ENCODE measurements at places on chromosomes 16 and 17.
A peak's percentile ranks its signal among the peaks of the same experiment; 100 is the strongest.

DNA sequence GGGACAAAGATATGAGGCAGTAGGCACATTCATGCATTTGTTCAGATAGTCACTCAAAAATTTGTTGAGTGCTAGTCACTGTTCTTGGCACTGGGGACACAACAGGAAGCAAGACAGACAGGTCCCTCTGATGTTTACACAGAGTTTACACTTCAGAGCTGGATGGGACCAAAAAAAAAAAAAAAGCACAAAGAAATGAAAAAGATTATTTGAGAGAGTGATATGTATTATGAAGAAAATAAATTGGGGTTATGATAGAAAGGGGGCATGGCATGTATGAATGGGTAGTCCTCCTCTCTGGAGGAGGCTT is 3.5 kb upstream of the YPEL2 start:
- DNase-seq = no peak

GRCh38 chr16:1084971-1085370 is 11.1 kb downstream of the C1QTNF8 start:
- no peak for DNase-seq

DNA sequence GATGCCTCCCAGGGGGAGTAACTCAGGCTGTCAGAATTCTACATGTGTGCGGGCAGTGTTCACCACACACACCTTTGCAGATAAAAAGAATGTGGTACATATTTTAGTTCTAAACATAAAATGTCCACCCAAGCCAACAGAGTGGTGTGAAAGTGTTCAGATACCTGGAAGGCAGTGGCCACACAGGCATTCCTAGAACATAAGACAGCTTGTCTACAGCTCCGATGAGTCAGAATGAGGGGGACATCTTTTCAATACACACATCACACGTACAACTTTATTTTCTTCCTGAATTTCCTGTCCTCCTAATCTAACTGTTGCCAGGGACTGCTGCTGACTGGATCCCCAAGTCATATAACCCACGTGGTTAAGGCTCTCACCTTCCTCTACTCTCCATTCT is 142.3 kb downstream of the ZFHX3 start:
- DNase-seq = no peak

DNA sequence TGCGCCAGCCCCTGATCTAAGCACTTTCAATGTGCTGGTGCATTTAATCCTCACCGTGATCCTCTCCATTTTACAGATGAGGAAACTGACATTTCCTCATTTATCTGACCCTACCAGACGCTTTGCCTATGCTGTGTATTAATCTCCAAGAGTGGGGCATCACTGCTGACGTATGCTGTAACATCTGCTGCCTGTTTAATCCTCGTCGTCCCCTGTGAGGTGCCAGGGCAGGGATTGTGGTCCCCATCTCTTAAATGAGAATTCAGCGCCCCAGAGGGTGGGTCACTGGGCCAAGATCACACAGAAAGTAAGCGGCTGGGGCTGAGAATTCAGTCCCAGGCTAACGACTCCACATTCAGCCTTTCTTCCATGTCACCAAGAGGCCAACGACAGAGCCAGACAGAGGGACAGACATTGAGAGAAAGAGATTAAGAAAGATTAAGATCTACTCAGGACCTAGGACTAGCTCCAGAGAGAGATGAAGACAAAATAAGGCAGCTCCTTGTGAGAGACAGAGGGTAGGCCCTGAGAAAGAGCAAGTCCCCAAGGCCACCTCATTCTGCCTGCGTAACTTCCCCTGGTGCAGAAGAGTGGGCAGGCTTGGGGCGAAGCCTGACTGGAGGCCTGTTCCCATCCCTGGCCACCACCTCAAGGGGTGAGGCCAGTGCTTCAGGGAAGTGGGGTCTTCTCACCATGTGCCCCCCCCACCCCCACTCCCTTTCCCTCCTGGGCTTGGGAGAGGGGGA is 13.5 kb downstream of the CACNA1G start:
- no peak for DNase-seq

GRCh38 chr16:65751622-65752521 is 614.6 kb upstream of the CDH5 start:
- no peak for DNase-seq

DNA sequence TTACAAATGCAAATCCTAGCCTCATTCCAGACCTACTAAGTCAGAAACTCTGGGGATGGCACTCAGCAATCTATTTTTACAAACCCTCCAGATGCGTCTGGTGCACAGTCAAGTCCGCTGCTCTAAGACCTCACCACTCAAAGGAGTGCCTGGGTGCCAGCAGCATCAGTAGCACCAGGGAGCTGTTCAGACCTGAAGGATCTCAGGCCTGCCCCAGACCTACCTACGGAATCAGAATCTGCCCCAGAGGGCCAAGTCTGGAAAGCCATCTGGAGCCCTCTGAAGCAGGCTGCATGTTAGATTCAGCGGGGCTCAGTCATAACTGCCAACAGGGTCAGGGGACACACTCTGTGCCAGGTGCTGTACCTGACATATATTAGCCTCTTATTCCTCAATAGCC is 17.6 kb downstream of the MEOX1 start:
- DNase-seq = no peak

- peak; percentile 43 for DNase-seq
Observed at GRCh38 chr16:3637371-3637923, 17.0 kb upstream of the DNASE1 start.

DNA sequence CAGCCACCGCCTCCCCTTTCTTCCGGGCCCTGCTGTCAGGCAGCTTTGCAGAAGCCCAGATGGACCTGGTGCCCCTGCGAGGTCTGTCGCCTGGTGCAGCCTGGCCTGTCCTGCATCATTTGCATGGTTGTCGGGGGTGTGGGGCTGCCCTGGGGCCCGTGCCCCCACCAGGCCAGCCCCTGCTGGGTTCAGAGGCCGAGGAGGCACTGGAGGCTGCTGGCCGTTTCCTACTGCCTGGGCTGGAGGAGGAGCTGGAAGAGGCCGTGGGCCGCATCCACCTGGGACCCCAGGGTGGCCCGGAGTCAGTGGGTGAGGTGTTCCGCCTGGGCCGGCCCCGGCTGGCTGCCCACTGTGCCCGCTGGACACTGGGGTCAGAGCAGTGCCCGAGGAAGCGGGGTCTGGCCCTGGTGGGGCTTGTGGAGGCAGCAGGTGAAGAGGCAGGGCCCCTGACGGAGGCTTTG is 5.5 kb upstream of the TGFB1I1 start:
- no peak for DNase-seq

- DNase-seq = no peak
Observed at GRCh38 chr16:11493531-11493929, 93.2 kb downstream of the LITAF start.

DNA sequence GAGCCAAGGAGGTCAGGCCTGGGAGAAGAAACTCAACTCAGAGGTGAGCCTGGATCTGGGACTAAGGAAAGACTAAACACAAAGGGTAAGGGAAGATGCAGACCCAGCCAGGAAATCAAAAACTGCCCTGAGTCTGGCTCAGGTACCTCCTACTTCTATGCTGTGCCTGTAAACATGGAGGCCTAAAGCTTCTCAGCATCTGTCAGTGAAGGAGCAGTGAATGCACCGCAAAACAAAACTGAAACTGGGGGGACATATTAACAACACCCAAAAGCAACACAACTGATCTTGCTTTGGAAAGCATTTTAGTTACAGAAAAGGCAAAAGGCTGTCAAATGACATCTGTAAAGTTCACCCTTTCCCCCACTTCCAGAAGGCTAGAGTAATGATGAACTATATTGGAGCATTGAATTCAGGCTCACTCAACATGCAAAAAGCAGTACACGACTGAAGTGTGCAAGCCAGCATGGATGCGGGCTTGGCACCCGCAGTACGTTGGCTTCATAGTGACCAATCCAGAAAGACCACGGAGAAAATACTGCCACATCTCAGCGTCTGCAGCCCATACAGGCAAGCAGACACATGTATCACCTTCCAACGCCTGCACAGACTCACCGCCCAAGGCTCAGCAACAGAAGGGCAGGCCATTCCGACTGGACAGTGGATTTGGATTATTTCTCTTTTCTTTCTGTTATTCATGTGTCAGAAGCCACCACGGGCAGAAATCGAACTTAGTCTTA is 3.8 kb downstream of the TBC1D16 start:
- no peak for DNase-seq

DNA sequence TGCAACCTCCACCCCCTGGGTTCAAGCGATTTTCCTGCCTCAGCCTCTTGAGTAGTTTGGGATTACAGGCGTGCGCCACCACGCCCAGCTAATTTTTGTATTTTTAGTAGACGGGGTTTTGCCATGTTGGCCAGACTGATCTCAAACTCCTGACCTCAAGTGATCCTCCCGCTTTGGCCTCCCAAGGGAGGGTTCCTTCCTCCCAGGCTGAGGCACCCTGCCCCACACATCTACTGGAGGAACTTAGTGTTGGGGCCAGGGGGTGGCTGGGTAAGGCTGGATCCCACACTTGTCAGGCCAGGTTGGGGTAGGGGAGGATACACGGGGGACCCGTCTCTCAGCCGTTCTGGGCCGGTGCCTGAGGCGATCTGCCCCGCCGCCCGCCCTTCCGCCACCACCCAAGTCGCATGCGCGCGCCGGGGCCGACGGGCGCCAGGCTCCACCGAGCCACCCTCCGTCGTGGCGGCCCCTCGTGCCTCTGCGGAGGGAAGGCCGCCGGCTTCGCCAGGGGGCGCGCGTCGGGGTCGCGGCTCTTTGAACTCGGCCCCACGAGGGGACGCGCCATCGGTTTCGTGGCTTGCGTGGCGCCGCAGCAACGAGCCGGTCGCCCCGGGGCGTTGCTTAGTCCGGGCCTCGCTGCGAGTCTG is 15.9 kb downstream of the GRB7 start:
- peak; percentile 81 for DNase-seq

DNA sequence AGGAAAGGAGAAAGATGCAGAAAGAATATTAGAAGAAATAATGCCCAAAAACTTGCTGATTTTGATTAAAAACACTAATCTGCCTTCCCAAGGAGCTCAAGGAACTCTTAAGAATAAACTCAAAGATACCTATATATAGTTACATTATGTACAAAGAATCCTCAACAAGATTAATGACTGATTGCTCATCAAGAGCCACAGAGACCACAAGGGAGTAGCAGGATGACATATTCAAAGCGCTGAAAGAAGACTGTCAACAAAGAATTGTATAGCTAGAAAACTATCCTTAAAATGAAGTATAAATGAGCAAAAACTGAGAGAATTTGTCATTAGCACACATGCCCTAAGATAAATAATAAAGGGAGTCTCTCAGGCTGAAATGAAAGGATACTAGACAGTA is 6.2 kb downstream of the LPCAT2 start:
- no peak for DNase-seq

DNA sequence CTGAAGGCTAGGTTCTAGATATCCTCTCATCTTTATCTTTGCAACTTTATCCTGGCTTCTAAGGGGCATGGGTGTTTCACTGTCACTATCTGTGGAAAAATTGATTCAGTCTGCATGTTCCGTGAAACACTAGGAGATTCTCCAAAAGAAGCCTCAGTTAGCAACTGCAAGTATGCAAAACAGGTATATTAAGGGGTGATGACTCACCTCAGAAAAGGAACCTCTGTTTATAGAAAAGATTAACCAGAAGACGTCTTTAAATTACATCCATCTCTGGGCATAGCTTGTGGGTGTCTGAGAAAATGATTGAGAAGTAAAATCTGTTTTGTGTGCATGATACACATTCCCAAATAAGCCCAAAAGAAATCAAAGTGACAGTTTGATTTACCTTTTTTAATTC is 353.8 kb upstream of the HSBP1 start:
- peak; percentile 16 for DNase-seq

- DNase-seq = no peak
Observed at GRCh38 chr16:28182183-28182582, 29.6 kb downstream of the XPO6 start.

GRCh38 chr17:83185023-83186002 is 105.9 kb downstream of the METRNL start:
- DNase-seq = no peak

DNA sequence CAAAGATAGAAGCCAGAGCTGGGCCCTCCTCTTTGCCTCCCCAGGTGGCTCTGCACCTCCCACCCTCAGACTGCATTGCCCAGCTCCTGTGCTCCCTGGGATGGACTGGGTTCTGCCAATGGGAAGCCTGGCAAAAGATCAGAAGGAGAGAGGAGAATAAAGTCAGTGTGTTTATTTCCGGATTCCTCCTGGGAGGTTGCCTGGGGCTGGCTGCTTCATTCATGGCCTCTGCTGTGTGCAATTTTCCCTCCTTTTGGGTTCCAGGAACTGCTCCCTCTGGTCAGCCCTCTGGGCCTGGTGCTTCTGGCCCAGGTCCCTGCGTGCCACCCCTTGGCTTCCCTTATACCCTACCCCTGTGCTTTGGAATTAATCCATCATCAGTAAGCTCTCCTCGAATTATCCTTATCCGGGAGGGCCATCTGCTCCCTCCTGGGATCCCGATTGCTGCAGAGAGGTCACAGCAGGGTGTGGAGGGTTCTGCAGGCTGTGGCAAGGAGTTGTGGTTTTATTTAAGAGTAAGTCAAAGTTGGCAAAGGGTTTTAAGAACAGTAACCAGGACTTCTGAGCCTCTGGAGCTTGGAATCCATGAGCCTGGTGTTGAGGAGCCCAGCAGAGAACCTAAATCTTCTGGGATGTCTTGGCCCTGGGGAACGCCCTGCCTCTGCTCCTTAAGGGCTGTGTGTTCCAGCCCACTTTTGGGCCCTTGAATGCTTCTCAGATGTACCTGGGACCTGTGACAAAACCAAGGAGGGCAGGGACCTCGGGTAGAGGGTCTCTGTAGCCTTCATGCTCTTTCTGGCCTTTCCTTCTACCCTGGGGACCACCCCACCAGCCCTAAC is 8.2 kb upstream of the MMP2 start:
- DNase-seq = no peak

- no peak for DNase-seq
Observed at GRCh38 chr16:73202161-73202729, 154.3 kb upstream of the ZFHX3 start.

GRCh38 chr17:76540381-76541300 is 797 bp downstream of the PRCD start:
- DNase-seq = peak; percentile 62

- no peak for DNase-seq
Observed at GRCh38 chr17:17710728-17711541, 29.7 kb downstream of the RAI1 start.

DNA sequence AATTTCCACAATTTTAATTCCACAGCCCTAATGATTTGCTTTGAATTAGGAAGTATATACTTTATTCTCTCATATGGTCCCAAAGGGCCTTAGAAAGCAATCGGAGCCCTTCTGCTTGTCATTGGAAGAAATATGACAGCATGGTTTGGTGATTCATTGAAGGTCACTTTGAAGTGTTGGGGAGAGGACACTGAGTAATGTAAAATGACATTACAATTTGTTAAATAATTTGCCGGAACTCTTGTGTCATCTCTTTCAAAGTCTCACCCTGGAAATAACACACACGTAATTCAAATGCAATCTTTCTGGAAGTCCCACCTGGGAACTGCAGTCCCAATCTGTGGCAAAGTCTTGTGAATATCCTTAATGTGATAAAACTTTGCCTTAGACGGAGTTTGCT is 59.8 kb downstream of the BMERB1 start:
- no peak for DNase-seq
